ENCODE measurements at places on chromosomes 7 and 10. TPM values are rescaled to one million over a fixed set of nuclear protein-coding genes. Genes with fewer than 3 reads are reported as not detected.

GRCh38 chr7:100191775-100192174, 14.1 kb downstream of the STAG3 start:
- no peak for DNase-seq

DNA sequence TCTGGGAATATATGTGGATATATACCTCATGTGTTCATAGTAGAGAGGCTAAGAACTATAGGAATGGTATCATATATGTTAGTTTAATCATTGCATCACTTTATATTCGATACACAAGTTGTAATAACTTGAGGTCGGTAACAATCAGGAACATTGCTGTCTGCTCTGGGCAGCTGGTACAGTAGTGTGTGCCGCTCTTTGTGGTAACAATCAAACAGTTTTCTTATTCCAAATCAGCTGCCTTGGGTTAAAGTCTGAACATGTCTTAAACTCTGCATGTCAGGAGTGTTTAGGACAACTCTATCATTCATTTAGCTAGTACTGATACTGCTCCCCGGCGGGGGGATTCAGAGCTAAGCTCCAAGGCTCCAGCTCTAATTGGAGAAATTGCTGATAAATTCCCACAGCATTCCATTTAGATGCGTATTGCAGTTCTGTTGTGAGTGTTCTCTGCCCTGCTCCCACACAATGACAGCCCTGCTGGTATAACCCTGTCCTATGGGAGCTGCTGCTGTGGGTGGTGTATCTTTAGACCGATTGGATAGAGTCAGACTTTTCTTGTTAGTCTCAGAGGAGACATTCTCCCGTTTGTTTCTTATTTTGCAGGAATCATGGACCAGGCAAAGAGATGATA, 707.5 kb upstream of the FZD8 start:
- DNase-seq: no peak

GRCh38 chr7:70183278-70183677, 585.0 kb downstream of the AUTS2 start:
- DNase-seq: no peak

The BMPER gene
- 5.0 TPM for total RNA-seq

The GPR85 gene
- total RNA-seq: 0.69 TPM

DNA sequence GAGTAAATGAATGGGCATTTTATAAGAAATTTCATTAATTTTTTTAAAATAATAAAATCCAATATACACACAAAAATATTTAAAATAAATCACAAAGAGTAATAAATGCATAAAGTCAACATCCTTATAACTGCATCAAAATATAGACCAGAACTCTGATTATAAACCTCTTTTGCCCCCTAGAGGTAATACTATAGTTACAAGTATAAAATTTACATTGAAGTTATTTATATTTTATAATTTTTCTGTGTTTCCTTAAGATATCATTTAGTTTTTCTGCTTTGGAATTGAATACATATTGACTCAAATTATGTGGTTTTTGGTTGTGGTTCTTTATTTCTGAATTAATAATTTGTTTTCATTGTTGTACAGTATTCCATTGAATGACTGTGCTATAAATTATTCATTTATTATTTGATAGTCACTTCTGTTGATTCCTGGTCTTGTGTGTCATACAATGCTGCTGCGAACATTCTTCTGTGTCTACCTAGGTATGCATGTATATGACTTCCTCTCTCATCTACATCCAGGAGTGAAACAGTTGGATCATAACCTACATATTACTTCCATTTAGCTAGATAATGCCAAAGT, 673.6 kb downstream of the IPMK start:
- no peak for DNase-seq

- no peak for DNase-seq
Measured at GRCh38 chr7:153902862-153903261, 149.3 kb upstream of the DPP6 start.

DNA sequence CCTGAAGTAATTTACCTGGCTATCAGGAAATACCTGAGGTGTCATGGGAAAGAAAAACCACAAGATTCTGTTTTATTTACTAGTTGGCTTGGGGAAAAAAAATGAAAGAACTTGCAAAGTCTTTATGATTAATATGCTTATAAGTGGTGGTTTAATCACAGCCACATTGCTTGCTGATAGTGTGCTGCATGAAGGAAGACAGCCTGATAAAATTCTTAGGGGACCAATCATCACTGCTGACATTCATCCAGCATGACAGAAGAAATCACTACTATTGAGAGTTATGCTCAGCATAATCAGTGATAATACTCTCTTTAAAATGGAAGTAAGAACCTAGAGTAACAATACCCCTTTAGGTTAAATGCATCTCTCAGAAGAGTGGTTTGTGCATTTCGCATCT, 150.2 kb upstream of the LRRN3 start:
- no peak for DNase-seq

DNA sequence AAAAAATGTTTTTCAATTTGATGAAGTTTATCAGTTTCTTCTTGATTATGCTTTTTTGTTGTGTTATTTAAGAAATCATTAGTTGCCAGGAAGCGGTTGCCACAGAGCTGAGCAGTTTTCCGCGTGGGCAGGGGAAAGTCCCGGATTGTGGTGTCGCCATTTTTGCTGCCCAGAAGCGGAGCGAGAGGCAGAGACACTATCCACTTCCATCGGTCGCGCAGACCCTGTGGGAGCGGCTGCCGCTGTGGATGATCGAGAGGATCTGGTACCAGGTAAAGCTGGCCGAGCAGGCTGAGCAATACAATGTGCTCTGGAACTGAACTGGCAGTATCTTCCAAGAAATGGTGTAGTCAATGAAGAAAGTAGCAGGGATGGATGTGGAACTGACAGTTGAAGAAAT, 119.8 kb downstream of the ZNF736 start:
- DNase-seq: no peak
